ENCODE measurements at places on chromosomes 13 and 19.
A peak's percentile ranks its signal among the peaks of the same experiment; 100 is the strongest.

DNA sequence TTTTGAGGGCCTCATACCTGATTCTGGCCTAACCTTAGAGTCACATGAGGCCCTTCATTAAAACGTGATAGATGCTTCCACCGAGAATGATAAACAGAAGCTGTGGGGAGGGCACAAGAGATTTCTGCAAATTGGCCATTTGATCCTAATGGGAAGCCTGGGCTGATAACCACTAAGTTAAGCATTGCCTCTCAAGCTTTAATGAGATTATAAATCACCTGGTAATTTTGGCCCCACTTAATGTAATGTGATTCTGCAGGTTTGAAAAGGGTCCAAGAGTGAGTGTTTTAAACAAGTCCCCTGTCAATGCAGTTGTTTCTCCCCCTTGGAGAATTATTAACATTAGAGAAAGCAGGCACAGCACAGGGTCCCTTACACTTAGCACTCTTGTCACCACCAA, 42.0 kb downstream of the ZNF486 start:
- no peak for DNase-seq

DNA sequence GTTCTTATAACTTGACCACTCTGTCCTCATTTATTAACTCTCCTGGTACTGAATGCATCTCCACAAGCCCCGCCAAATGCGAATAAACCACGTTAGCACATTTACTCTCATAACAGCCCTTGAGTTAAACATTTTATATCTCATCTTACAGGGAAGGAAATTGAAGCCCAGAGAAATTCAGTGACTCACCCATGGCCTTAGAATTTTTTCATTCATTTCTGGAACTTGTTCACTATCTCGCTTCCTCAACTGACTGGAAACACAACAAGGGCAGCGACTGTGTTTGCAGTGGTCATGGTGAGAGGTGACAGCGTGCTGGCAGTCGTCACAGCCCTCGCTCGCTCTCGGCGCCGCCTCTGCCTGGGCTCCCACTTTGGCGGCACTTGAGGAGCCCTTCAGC, 39.5 kb downstream of the SERP2 start:
- DNase-seq: no peak

GRCh38 chr19:14559916-14560775, 11.7 kb downstream of the NDUFB7 start:
- DNase-seq: no peak

GRCh38 chr19:13938301-13939064, at the start of gene PODNL1:
TSS of gene PODNL1 (minus strand) at chr19:13938417. CDS start at chr19:13938181, 236 bp downstream.
- DNase-seq: no peak

DNA sequence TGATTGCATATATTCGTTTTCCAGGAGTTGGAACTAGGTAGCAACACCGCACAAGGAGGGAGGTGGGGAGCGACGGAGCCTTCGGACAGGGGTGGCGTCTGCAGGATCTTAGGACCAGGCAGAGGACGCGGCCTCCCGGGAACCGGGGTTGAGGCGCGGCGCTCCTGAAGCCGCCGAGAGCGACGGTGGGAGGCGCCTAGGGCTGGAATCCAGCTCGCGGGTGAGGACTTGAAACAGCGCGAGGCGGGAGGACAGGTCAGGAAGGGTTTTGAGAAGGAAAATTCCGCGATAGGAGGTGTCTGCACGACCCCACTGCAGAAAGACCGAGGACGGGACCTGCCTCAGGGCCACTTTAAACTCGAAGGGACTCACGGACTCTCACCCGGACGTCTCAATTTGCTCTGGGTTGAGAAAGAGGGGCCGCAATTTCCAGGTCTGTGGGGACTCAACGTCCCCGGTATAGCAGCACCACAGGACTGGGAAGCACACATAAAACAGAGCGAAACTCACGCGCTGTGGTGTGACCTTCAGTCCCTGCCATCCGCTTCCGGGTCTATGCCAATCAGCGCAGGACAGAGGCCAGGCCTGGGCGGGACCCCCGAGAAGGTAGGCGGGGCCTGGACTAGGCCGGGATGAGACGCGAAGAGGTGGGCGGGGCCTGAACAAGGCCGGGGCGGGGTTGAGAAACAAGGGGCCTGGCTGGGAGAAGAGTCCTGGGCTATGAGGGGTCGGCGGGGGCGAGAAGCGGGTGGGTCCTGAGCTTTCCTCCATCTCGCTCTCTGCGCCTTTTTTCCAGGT, at the start of gene ZNF320:
TSS of gene ZNF320 (minus strand) at position 498 of the 798 bp plus-strand sequence. CDS start 7,380 bp downstream, outside the sequence.
- DNase-seq: peak; percentile 82

DNA sequence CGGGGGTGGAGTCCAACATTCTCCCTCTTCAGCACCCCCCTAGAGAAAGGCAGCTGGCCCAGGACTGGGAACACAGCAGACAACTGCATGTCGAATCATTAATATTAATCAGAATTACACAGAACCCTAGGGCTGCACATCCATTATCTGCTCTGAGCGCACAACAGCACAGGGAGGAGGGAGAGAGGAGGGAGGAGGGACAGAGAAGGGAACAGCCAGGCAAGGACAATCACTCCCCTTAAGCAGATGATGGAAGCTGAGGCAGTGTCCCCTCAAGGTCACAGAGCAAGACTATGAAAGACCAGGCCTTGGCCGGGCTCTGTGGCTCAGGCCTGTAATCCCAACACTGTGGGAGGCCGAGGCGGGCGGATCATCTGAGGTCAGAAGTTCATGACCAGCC, 25.7 kb downstream of the TLE6 start:
- DNase-seq: no peak

DNA sequence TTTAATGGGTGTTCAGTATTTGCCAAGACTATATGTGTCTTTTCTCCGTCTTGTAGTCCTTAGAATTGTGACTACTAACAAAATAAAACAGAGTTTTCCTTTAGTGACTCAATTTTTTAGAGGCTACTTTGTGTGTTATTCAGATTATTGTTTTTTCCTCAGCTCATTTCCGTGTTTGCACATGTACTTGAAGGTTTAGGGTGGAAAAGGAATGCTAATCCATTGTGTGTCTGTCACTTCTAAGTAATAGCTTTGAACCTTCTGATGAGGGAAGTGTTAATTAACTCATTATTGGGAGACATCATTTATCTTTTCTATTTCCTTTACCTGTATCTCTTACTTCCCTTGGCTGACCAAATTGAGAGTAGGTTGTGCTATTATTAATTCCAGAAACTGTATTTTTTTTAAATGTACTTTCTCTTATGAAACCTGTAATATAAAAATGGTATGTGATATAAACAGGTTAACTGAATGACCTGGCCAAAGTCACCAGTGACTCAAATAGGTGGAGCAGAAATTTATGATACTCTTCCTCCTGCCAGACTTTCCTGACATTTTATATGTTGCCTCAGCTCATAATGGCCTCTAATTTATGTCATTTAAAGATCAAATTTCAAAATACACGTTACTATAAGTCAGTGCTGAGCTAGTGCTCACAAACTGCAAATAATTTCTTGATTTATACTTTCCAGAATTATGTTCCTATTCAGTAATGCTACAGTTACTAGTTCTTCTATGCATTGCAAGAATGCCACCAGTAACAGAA, 88.8 kb downstream of the LMO7 start:
- DNase-seq: no peak

DNA sequence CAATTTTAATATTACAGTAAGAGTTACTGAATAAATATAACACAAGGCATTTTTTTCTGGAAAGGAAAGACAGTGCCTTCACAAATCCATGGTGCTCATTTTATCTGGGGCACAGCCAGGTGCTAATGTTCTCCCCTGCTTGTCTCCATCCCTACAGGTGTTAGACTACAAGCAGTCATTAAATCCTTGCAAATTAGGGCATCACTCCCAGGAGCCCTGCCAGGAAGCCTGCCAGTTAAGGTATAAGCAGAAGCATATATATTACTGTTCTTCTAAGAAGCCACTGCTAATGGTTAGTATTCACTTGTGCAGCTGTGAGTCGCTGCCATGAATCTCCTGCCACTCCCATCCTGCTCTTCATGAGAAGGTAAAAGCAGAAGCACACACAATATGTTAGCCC, 149.7 kb downstream of the OXGR1 start:
- no peak for DNase-seq

GRCh38 chr13:38494445-38494844, 144.8 kb downstream of the UFM1 start:
- no peak for DNase-seq

DNA sequence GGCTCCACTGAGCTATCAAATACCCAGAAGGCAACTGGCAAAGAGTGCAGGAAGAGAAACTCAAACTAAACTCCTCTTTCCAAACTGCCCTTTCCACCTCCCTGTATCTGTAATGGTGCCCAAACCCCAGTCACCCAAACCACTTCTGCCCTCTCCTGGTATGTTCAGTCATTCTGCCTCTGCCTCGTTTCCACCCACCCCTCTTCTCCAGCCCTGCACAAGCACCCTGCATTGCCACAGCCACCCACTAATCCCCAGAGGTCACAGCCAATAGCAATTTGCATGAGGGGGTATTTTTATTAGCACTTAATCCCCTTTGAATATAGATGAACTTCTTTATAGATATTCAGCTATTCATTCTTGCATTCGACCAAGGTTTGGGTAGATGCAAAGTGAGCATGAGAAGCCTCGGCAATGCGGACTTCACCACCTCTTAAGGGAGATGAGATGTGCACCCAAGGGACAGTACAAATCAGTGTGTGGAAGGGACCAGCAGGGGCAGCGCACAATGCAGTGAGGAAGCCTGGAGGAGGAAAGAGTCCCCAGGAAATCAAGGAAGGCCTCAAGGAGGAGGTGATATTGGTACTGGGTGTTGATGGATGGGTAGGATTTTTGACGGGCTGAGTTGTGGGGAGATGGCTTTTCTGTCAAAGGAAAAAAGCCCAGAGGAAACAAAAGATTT, 12.4 kb downstream of the TMEM272 start:
- no peak for DNase-seq

GRCh38 chr13:40127925-40128324, 472.5 kb downstream of the COG6 start:
- no peak for DNase-seq

GRCh38 chr19:531753-532560, at the start of gene CDC34:
TSS of gene CDC34 (plus strand) at chr19:531760. CDS start at chr19:531932, 172 bp downstream.
- DNase-seq: no peak

GRCh38 chr13:94860981-94861407, 148.6 kb upstream of the SOX21 start:
- no peak for DNase-seq

DNA sequence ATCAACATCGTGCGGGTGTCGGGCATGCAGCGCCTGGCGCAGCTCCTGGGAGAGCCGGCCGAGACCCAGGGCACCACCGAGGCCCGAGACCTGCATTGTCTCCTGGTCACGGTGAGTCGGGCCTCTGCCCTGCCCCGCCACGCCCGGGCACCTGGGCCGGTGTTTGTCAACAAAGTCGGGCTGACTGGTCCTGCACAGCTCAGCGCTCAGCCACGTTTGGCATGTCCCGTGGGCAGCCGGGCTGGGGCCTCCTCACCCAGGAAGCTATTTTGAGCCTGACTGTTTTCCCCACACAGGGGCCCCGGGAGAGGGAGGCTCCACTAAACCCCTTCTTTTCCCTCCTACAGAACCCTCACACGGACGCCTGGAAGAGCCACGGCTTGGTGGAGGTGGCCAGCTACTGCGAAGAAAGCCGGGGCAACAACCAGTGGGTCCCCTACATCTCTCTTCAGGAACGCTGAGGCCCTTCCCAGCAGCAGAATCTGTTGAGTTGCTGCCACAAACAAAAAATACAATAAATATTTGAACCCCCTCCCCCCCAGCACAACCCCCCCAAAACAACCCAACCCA, 1.3 kb downstream of the GADD45B start:
- peak; percentile 72 for DNase-seq

DNA sequence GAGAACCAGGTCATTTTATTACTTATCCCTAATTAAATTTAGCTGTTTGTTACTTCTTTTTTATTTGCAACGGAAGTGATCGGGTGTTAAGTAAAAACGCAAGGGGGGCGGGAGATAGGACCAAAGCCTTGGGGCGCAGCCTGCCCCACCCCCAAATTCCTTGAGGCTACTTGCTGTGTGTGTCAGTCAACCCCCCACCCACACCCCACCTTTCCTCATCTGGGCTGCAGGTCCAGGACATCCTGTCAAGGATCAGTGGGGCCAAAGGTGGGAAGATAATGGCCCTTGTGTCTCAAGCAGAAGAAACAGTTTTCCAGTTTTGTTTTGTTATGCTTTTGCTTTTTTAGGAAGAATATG, 1.2 kb upstream of the FOXO1 start:
- DNase-seq: no peak

- DNase-seq: no peak
Measured at GRCh38 chr19:18771328-18772242, 19.5 kb downstream of the COMP start.

DNA sequence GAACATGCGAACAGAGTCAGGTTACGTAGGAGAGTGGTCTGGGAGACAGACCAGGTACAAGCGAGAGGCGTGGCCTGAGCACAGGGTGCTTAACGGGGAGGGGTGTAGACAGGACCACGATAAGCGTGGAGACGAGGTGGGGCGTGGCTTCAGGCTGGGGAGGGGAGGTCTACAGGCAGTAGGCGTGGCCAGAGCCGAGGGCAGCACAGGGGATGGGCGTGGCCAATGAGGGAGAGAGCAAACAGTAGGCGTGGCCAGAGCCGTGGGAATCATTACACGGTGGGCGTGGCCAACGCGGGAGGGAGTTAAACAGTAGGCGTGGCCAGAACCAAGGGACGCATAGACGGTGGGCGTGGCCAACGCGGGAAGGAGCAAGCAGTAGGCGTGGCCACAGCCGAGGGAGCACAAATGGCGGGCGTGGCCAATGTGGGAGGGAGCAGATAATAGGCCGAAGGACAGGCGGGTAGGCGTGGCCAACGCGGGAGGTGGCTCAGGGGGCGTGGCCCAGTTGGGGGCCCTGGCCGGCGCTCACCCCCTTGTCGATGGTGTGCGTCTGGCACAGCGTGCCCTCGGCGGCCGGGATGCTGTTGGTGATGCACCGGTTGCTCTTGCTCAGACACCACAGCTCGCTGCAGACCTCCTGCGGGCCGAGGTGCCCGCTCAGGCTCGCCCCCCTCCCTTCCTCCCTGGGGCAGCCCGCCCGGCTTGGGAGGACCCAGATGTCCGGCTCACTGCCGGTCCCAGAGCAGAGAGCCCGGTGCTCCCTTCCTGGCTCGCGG, 15.2 kb upstream of the MYO1F start:
- peak; percentile 90 for DNase-seq

DNA sequence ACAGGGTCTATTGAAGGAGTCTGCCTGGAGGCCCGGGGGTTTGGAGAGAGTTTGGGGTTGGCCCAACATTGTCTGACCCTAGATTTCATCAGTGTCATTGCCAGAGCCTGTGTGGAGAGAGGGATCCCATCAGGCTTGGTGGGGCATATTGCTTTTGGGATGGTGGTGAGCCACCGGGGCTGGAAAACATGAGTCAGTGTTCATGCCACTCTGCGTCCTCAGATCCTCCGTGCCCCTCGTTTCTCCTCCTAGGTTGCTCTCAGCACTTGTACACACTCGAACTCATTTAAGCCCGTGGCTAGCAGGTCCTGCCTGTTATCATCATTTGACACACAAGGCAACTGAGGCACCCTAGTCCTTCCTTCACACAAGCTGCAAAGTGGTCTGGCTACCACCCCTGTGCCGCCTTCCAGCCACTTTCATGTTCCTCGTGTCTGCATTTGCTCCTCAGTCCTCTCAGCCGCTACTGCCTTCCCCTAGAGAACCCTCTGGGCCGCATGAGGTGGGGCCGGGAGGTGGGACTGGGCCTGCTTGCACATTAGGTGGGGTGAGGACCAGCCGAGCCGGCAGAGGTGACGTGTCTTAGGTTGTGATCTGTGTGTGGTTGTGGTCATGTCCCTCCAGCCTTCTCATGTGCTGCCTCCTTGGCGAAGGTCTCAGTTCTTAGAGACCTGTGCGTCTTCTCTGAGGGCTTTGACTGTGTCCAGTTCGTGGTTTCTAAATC, 3.6 kb downstream of the NACC1 start:
- DNase-seq: no peak
